ENCODE measurements at places on chromosomes 4 and X. TPM values are rescaled to one million over a fixed set of nuclear protein-coding genes. Genes with fewer than 3 reads are reported as not detected.

The APOOL gene
- polyA plus RNA-seq = 2.7 TPM

The GUCY1B1 gene
- 13.6 TPM for polyA plus RNA-seq

The CDX4 gene
- polyA plus RNA-seq = not detected

The SOX3 gene
- polyA plus RNA-seq = 1.2 TPM

The CRMP1 gene
- polyA plus RNA-seq = 642 TPM

The METTL14 gene
- polyA plus RNA-seq = 40.5 TPM

The SLC9B1 gene
- not detected for polyA plus RNA-seq

The POU3F4 gene
- polyA plus RNA-seq = 4.4 TPM

The BRS3 gene
- not detected for polyA plus RNA-seq

The KIAA1210 gene
- polyA plus RNA-seq = not detected

The DMP1 gene
- polyA plus RNA-seq = 0.48 TPM

The HCCS gene
- polyA plus RNA-seq = 17.6 TPM

The LANCL3 gene
- polyA plus RNA-seq = 0.35 TPM

The RUFY3 gene
- 414 TPM for polyA plus RNA-seq

The KLHL4 gene
- polyA plus RNA-seq = 4.7 TPM

The ARHGAP4 gene
- polyA plus RNA-seq = 11.2 TPM

The ZDHHC15 gene
- polyA plus RNA-seq = 9.3 TPM

The NDP gene
- polyA plus RNA-seq = 34.1 TPM

The QDPR gene
- polyA plus RNA-seq = 36.8 TPM

The USP17L25 gene
- not detected for polyA plus RNA-seq

The CLCN4 gene
- polyA plus RNA-seq = 21.7 TPM

The ZNF157 gene
- 3.5 TPM for polyA plus RNA-seq

The CT55 gene
- not detected for polyA plus RNA-seq

The TCEANC gene
- polyA plus RNA-seq = 5.0 TPM

The TAF7L gene
- polyA plus RNA-seq = 1.1 TPM

The LCORL gene
- polyA plus RNA-seq = 49.0 TPM

The DEFB131A gene
- polyA plus RNA-seq = not detected

The ARAP2 gene
- polyA plus RNA-seq = 2.1 TPM

The NRK gene
- polyA plus RNA-seq = 0.12 TPM

The LRP2BP gene
- 0.58 TPM for polyA plus RNA-seq
